Foreskin keratinocyte (primary cell): ENCODE measurements at places on chromosomes 2 and 18. TPM values are rescaled to one million over a fixed set of nuclear protein-coding genes. Genes with fewer than 3 reads are reported as not detected.

Gene GPBAR1
- total RNA-seq = 0.14 and 0.18 TPM in 2 replicates

Gene PDE1A
- total RNA-seq = 0.03 and 0.07 TPM in 2 replicates

Gene RMC1
- total RNA-seq = 21.9 and 27.8 TPM in 2 replicates

Gene OR6B2
- total RNA-seq = not detected in 2 replicates

Gene IL37
- total RNA-seq = 0.21 and 0.44 TPM in 2 replicates

Gene C2orf66
- 0.14 TPM in 2 replicates for total RNA-seq
